ENCODE measurements at places on chromosomes 3 and 15.

DNA sequence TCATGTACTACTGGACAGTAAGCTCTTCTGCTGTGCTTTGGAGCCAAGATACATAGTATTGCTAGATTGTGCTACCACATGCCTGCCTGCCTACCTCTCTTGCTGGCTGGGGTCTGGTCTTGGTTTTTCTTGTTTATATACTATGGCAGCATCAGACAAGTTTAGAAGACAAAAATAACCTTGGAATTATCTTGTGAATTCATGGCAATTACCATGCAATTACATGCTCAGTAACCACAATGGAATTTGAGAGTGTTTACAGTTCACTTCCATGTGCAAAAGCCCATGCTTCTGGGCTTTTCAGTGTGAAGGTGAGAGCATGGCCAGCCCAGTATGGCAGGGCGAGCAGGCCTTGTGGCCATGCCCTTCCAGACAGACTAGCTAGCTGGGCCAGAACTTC is 48.0 kb upstream of the C15orf61 start:
- no peaks in the 10 kb centered on the region for H3K4me1 ChIP-seq
- no peaks in the 10 kb centered on the region for H3K36me3 ChIP-seq
- no peak overlapping the region for H3K27ac ChIP-seq
- no peak overlapping the region for H3K4me3 ChIP-seq
- DNase-seq: no peak

DNA sequence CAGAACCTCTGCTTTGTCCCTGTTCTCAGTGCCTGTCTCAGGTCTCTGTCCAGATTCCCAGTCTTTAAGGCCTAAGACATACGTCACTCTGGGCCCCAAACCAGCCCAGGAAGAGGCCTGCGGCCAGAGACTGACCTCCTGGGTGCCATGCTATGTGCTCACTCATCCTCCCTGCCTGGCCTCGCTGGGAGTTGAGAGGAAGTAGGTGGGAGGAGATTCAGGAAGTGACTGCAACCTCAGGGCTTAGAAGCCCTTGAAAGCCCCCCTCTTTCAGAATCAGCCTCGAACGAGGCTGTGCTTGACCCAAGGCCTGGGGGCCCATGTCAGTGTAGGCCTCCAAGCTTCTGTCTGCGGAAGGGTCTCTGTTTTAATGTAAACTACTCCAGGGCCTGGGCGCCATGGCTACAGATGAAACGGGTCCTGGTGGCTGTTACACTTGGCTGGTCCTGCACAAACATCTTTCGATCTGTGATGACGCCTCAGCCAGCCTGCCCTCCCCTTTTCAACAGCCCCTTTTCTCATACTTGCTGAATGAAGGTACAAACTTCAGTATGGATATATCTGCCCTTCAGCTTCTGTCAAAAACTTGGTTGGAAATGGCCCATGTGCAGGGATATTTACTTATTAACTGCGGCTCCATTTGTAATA is 11.7 kb downstream of the RASGRF1 start:
- H3K27ac ChIP-seq: no peak overlapping the region
- H3K4me1 ChIP-seq: no peaks in the 10 kb centered on the region
- no peak for DNase-seq
- H3K36me3 ChIP-seq: no peaks in the 10 kb centered on the region
- H3K4me3 ChIP-seq: no peak overlapping the region

DNA sequence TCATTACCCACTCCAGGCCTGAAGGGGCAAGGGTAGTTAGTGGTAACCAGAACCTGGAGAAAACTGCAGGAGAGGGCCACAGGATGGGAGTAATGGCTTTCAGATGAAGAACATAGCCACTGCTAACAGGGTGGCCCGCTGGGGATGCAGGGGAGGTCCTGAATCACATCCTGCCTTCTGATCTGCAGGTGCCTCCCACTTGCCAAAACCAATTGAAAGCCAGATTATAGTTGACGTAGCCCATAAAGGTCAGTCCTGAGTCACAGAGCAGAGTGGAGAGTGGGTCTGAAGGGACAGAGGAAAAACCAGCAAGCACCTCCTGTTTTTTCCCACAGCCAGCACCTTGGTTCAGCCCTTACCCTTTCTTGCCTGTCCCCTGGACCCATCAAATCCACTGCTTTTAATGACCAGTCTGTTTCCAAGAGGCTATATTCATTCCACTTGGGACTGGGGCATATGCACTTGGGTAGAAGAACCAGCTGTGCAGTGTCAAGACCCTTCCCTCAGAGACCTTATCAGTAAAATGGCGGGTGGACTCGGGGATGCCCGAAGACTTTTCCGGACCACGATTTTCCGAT is 646 bp upstream of the SLC35G2 start:
- peaks cover 5% of the 10 kb centered on the region for H3K36me3 ChIP-seq
- peak; percentile 69 for DNase-seq
- peak overlapping the region; percentile 81 for H3K4me3 ChIP-seq
- H3K27me3 ChIP-seq: peaks cover 45% of the 10 kb centered on the region

- peaks cover 6% of the 10 kb centered on the region for H3K4me1 ChIP-seq
- H3K36me3 ChIP-seq: peaks cover 12% of the 10 kb centered on the region
- H3K27ac ChIP-seq: no peak overlapping the region
- no peak for DNase-seq
- H3K27me3 ChIP-seq: no peaks in the 10 kb centered on the region
- H3K4me3 ChIP-seq: no peak overlapping the region
Observed at GRCh38 chr3:153615863-153616262, 453.8 kb downstream of the RAP2B start.

DNA sequence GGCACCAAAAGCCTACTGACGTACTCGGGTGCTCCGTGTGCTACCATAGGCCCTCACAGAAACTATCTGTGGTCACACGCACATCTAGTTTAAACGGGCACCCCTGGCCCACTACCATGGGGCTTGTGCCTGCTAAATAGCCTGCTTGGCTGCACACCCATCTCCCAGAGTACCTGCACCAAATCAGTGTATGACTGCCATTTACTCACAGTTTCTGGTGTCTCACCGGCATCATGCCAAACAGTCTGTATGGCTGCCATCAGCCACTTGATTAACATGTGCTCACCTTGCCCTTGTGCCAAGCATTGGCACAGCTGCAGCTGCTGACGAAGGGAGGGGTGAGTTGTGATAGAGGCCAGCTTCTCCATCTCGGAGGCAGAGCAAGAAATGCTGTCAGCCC is 232.7 kb downstream of the IGSF11 start:
- H3K27ac ChIP-seq: no peak overlapping the region
- H3K4me1 ChIP-seq: no peaks in the 10 kb centered on the region
- H3K4me3 ChIP-seq: no peak overlapping the region

DNA sequence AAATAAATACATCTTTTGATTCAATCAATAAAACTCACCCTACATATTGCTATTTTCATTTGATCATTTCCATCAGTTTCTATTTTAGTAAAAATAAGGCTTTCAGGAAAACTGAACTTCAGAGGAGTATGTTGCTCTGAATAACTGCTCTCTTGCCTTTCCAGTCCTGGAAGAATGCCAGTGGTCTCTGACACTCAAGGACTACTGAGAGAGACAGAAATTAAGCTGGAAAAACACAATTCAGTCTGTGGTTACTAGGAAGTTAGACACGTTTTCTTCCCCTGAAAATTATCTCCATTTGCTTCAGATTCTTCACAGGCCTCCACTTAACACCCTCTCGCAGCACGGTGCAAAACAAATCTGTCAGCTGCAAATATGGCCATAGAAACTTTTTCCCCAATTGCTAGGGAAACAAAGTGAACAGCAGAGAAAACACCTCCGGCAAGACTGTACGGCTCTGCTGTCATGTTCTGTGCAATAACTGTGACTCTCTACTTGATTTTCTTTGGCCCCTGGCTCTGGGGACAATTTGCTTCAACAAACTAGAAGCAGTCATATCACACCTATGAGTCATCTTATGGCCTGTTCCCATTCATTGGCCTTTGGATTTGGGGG is 353.0 kb downstream of the MAGI1 start:
- H3K4me1 ChIP-seq: no peaks in the 10 kb centered on the region
- no peaks in the 10 kb centered on the region for H3K36me3 ChIP-seq
- H3K27ac ChIP-seq: no peak overlapping the region
- no peak for DNase-seq
- no peaks in the 10 kb centered on the region for H3K27me3 ChIP-seq

DNA sequence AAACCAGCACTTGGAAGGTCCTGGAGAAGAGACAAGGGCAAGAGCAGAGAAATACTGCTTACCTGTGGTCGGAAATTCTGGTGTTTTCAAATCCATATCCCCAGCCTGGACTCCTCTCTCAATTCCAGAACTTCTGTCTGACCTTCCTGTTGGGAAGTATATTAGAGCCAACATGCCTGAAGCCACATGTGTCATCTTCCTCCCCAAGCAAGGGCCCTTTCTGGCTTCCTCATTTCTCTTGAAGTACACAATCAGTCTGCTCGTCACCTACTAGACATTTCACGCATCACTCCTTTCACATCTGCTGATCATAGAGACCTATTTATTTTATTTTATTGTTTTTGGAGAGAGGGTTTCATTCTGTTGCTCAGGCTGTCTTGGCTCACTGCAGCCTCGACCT is 8.4 kb downstream of the PARP14 start:
- no peak overlapping the region for H3K4me3 ChIP-seq
- no peak overlapping the region for H3K27ac ChIP-seq
- H3K27me3 ChIP-seq: no peaks in the 10 kb centered on the region

DNA sequence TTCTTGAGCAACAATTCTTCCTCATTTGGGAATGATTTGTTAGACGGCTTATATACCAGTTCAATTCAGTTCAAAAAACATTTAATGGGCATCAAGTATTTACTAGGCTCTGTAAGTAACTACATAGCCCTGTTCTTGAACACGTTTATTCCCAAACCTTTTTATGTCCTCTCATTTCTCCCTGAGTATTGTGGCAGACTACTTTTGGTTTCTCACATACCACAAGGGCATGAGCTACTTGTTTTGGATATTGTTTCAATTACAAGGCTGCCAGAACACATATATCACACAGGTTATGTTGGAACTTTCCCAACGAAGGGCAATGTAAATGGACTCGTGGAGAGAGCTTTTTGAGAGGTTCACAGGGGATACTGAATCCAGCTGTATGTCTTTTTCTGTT is 363.8 kb upstream of the NAALADL2 start:
- no peak overlapping the region for H3K4me3 ChIP-seq
- H3K27ac ChIP-seq: no peak overlapping the region
- DNase-seq: no peak
- no peaks in the 10 kb centered on the region for H3K27me3 ChIP-seq
- H3K36me3 ChIP-seq: no peaks in the 10 kb centered on the region

DNA sequence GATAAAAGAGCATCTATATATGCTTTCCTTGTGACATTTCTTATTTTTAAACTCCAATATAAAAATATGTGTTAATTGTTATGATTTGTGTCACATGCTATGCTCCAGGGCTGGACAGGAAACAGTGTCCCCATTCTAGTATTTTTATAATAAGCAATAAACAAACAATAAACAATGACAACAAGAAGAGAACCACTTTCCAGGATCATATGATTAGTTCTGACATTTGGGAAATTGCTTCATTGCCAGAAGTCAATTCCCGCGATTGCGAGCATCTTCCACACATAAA is 260.9 kb downstream of the FHIT start:
- H3K27me3 ChIP-seq: no peaks in the 10 kb centered on the region
- no peaks in the 10 kb centered on the region for H3K36me3 ChIP-seq
- no peaks in the 10 kb centered on the region for H3K4me1 ChIP-seq
- no peak for DNase-seq

DNA sequence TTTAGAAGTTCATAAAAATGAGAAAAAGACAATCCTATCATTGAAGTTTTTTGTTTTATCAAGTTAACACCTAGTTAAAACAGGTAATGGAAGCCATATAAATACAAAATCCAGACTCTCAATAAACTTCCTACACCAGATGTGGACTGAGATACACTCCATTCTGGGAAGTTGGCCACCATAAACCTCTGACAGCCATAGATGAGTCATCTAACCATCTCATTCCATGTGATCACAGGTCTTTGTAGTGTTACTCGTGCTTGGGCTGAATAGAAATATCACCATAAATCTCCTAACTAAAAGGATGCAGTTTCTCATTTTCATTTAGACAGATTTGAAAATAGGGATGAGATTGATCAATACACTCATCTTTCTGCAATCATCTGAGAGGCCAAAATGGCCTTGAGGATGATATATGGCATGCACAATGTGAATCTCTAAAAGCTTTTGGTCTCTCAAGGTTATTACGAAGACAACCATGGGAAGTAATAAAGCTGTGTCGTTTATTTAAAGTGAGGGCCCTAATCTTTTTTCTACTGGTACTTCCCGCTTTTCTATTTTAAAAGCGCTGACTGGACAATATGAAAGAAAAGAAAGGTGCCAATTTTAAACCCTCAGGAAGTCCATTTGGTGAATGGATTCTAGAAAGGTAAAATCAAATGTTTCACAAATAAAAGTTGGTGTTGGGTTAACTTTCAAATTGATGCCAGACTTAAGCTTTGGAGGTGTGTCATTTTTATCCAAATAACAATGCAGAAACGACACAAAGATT is 155.5 kb downstream of the POLR2M start:
- no peak overlapping the region for H3K27ac ChIP-seq
- H3K4me3 ChIP-seq: no peak overlapping the region
- no peak for DNase-seq
- H3K36me3 ChIP-seq: no peaks in the 10 kb centered on the region
- H3K27me3 ChIP-seq: peaks cover 80% of the 10 kb centered on the region

DNA sequence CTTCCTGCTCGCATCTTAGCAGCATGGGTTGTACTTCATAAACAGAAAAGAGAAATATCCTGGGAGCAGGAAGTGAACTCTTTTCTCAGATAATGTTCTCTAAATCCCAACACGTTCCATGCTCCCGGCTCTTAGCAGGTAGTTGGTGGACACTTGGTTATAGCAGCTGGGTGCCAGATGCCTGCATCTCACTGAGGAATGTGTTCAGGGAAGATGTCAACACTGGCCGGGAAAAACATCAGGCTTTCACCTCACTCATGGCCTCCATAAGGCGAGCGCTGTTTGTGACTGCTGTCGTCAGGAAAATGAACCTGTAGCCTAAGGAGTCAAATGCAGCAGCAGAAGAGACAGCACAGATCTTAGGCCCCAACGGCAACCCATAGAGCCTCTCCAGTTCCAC is 4.4 kb upstream of the PRC1 start:
- H3K4me3 ChIP-seq: no peak overlapping the region
- H3K36me3 ChIP-seq: peaks cover 34% of the 10 kb centered on the region
- H3K27me3 ChIP-seq: no peaks in the 10 kb centered on the region
- no peak for DNase-seq
- H3K27ac ChIP-seq: no peak overlapping the region

GRCh38 chr15:36356466-36356865 is 223.0 kb upstream of the CDIN1 start:
- H3K27me3 ChIP-seq: no peaks in the 10 kb centered on the region
- H3K36me3 ChIP-seq: no peaks in the 10 kb centered on the region
- no peak for DNase-seq
- H3K27ac ChIP-seq: no peak overlapping the region

DNA sequence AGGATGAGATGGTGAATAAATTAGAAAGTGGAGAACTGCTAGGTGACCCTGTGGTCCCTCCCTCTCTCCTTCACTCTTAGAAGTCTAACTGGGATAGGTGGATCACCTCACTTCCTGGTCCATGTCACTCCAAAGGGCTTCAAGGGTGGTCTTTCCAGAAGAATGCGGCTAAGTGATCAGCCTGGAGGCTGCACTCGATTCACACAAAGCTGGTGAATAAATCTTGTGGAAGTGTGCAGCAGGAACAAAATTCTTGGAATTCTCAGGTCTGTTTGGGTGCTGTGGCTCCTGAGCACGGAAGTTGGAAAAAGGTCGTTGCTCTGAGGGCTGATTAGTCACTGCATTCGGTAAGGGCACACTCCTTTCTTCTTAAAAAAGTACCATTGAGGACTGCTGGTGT is 46.3 kb downstream of the GASK1A start:
- H3K4me3 ChIP-seq: no peak overlapping the region
- H3K4me1 ChIP-seq: peaks cover 24% of the 10 kb centered on the region
- no peaks in the 10 kb centered on the region for H3K36me3 ChIP-seq

GRCh38 chr3:132444383-132444782 is 27.1 kb downstream of the DNAJC13 start:
- H3K4me3 ChIP-seq: no peak overlapping the region
- H3K27me3 ChIP-seq: no peaks in the 10 kb centered on the region
- no peak overlapping the region for H3K27ac ChIP-seq

All from activated CD8-positive, alpha-beta memory T cell treated with anti-CD3 and anti-CD28 coated beads, Interleukin-2, amount 10 ng/mL, durations not matched to agents 7 days and 5 days (primary cell).